ENCODE measurements at places on chromosomes 16 and 17.

- DNase-seq, result no peak
Observed at GRCh38 chr16:30874244-30874820, 19.5 kb downstream of the BCL7C start.

GRCh38 chr16:4515611-4516233 is 22.9 kb downstream of the CDIP1 start:
- peak; percentile 38 for DNase-seq

GRCh38 chr16:17360693-17361122 is 110.1 kb downstream of the XYLT1 start:
- no peak for DNase-seq

- DNase-seq, result no peak
Observed at GRCh38 chr16:1152123-1152638, 725 bp upstream of the CACNA1H start.

DNA sequence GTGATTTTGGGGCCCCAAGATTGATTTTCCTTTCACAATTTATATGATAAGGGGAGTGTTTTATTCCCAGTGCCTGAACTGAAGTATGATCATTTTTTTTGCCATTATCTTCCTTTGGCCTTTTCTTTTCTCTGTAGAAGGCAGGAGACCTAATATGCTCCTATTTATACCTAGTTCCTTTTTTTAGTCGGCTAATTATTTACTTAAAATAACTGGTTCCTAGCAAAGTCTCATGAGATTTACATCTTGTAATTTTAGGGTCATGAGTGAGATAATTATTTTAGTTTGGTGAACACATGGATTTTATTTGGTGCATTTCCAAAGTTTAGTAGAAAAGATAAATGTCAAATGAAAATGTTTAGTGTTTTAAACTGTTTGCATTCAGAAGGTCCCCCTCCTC is 24.8 kb downstream of the SEC14L1 start:
- DNase-seq, result no peak

GRCh38 chr16:9345880-9346279 is 254.4 kb downstream of the HAPSTR1 start:
- DNase-seq, result no peak

- no peak for DNase-seq
Observed at GRCh38 chr16:89444728-89445127, 45.6 kb downstream of the ANKRD11 start.

- DNase-seq, result no peak
Observed at GRCh38 chr16:78679546-78679945, 580.1 kb downstream of the WWOX start.

DNA sequence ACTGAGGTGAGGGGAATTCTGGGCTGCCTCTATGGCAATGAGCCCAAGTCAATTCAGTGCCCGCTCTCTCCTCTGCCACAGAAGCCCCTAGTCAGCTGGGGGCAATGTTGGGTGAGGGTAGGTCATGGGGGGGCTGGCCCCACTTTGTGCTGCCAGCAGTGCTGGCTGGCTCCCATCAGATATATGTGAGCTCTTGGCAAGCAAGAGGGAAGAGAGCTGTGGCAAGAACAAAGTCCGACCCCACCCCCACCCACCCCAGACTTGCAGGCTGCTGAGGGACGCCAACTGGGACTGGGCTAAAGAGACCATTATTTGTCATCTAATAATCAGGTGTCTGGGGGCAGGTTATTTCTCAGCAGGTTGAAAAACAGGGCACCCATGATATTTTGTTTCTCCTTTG is 89.4 kb downstream of the YPEL2 start:
- no peak for DNase-seq

- DNase-seq, result no peak
Observed at GRCh38 chr17:30218799-30219198, 16.7 kb downstream of the SLC6A4 start.

GRCh38 chr17:64061178-64061898 is 40.9 kb upstream of the ICAM2 start:
- DNase-seq, result no peak

DNA sequence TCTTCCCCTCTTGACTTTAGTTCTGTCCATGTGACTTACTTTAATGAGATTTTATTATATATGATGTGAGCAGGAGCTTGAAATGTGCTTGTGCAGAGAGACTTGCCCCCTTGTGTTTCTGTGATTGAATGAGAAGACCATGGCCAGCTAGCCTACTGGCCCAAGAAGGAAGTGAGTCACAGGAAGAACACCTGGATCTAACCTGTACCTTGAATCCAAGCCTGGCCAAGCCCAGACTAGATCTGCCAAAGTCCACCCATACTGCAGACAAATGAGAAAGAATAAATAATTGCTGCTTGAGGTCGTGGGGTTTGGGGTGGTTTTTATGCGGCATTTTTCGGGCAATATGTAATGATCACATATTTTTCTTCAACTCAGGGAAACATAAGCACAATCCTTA is 9.6 kb downstream of the ABCA10 start:
- no peak for DNase-seq

GRCh38 chr16:79767421-79768275 is 167.1 kb upstream of the MAF start:
- no peak for DNase-seq

DNA sequence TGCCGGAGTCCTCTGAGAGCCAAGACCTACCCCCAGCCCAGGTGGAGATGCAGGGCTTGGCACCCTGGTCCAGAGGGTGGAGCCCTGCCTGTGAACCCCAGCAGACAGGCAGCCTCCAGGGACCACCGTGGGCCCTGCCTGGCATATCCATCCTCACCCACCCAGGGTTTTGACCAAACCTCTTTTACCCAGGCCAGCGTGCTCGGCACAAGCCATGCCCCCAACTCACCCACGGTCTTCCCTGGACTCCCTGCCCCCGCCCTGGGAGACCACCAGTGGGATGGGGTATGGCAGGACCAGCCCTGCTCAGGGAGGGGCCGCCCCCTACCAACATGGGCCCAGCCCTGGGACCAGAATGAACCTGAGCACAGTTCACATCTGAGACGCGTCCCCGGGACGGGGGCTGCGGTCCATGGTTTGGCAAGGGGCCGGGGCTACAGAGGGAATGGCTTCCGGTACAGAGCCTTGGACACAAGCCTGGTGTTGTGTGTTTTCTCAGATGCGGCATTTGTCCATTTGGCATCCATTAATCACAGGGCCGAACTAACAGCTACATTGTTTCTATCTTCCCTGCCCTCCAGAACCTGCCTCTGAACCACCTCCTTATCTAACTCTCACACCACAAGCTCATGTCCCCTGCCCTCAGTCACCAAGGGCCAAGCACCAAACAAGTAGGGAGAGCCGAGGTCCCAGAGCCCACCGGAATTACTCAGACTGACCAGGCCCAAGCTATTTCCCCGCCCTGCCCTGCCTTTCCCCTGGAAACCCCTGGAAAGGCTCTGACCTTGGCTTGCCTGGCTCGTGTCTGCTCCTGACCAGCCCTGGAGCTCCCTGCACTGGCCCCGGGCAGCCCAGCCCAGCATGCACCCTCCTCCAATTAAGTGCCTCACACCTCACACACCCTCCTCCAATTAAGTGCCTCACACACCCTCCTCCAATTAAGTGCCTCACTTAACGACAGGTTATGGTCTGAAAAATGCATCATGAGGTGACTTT is 14.1 kb downstream of the HS3ST6 start:
- no peak for DNase-seq

- no peak for DNase-seq
Observed at GRCh38 chr17:8869114-8869815, 1.8 kb upstream of the PIK3R6 start.

DNA sequence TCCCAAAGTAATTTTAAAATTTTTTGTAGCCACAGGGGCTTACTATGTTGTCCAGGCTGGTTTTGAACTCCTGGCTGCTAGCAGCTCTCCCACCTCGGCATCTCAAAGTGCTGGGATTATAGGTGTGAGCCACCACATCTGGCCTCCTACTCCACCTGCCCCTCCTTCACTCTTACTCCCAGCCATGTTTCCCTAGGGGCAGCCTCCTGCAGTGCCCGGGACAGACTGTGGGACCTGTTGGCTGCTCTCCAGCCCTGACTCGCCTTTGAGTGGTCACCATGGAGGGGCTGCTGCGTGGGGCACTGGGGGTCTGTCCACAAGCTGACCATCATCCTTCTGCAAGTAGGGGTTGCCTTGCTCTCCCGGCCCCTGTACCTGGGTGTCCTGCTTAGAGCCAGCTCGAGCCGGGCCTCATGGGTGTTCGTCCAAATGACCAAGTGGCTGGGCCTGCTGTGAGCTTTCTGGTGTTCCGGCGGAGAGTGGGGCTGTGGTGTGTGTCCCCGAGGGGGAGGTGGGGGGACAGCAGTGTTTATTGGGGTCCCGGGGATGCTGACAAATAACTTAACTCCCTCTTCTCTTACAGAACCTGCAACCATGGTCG is 16.6 kb downstream of the SPIRE2 start:
- no peak for DNase-seq

- DNase-seq, result no peak
Observed at GRCh38 chr16:73771196-73772064, 525.2 kb upstream of the PSMD7 start.

DNA sequence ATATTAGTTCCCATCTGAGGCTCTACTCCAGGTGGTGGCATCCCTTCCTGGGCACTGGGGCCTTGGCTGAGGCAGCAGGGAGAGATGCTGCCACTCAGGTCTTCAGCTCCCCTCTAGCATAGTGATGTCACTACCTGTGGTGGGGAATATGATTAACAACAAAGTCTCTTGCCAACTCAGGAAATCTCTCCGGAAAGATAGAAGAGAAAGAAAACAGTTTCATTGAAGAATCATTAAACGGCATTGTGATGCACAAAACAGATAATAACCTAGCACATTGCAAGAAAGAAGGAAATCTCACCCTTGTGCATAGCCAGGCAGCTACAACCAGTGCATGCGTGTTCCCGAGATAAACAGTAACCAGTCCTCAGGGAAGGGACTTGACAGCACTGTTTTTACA is 12.2 kb upstream of the ZNF267 start:
- no peak for DNase-seq

DNA sequence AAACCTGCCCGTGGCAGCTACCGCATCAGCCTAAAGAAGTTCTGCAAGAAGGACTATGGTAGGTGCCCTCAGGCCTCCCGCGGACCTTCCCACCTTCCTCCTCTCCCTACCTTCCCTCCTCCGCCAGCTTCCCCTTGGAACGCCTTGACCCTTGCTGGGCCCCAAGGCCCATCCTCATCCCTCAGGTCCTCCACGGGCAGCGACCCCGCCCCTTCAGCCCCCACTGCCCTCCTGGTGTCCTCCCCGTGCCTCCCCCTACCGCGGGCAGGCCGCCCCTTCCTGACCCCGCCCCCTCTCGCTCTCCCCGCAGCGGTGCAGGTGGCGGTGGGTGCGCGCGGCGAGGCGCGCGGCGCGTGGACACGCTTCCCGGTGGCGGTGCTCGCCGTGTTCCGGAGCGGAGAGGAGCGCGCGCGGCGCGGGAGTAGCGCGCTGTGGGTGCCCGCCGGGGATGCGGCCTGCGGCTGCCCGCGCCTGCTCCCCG is 1.4 kb upstream of the TBC1D24 start:
- no peak for DNase-seq

DNA sequence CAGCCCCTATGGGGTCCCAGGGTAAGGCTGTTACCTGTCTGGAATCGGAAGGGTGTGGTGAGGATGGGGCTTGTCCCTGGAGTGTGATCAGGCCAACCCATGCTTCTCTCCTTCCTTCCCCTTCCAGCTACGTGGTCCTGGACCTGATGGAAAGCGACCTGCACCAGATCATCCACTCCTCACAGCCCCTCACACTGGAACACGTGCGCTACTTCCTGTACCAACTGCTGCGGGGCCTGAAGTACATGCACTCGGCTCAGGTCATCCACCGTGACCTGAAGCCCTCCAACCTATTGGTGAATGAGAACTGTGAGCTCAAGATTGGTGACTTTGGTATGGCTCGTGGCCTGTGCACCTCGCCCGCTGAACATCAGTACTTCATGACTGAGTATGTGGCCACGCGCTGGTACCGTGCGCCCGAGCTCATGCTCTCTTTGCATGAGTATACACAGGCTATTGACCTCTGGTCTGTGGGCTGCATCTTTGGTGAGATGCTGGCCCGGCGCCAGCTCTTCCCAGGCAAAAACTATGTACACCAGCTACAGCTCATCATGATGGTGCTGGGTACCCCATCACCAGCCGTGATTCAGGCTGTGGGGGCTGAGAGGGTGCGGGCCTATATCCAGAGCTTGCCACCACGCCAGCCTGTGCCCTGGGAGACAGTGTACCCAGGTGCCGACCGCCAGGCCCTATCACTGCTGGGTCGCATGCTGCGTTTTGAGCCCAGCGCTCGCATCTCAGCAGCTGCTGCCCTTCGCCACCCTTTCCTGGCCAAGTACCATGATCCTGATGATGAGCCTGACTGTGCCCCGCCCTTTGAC is 2.4 kb downstream of the MAPK7 start:
- no peak for DNase-seq

- DNase-seq, result no peak
Observed at GRCh38 chr17:42266918-42267766, 9.0 kb downstream of the STAT5B start.

- no peak for DNase-seq
Observed at GRCh38 chr17:15947271-15947670, 2.3 kb downstream of the ADORA2B start.

GRCh38 chr17:72927146-72927545 is 165.3 kb downstream of the SLC39A11 start:
- no peak for DNase-seq

DNA sequence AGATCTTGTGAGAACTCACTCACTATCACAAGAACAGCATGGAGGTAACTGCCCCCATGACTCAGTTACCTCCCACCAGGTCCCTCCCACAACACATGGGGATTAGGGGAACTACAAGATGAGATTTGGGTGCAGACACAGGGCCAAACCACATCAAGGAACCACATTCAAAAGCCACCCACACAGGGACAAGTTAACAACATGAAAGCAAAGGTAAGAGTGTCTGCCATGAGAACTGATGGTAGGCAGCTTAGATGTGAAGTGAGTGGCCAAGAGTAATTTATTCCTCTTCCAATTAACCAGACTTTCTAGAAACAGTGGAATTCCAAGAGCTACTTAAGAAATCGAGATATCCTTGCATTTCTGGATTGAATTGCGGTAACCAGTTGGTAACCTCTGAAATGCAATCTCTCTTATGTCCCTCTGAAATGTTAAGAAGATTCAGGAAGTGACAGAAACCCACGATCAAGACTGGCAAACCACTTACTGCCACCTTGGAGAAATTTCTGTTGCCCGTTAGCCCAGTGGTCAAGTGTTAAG is 167.4 kb upstream of the CACNG5 start:
- DNase-seq, result no peak

- no peak for DNase-seq
Observed at GRCh38 chr17:80959330-80960036, 32.2 kb upstream of the CHMP6 start.

GRCh38 chr16:56426585-56426984 is 1.2 kb upstream of the AMFR start:
- DNase-seq, result no peak

DNA sequence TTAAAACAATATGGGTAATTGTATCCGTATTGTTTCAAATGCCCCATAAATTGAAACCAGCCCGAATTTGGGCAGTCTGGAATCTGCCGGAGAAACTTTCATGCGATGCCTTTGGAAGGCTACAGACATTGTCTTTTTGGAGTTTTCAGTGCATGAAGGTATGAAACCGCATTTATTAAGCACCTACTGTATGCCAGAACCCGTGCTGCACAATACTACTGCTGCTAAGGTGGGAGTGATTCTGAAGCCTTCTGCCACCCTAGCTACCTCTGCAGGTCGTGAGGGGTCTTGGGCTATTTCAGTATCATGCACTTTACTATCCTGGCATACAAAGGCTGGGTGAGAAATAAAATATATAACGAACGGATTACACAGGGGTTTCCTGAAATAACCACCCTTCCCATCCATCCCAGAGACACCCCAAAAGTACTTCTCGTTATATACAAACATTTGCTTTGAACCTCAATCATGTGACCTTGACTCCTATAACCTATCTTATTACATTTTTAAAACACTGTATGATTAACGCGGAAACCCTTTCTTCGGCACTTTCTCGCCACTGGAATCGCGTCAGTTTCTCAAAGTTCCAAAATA is 1.0 kb upstream of the MSI2 start:
- no peak for DNase-seq

- DNase-seq, result no peak
Observed at GRCh38 chr17:82000803-82001570, 21.7 kb downstream of the CENPX start.
